ENCODE measurements at places on chromosomes 7 and 10.

- DNase-seq, result no peak
These were observed 63.4 kb downstream of the VTI1A start for GRCh38 chr10:112510384-112510783.

DNA sequence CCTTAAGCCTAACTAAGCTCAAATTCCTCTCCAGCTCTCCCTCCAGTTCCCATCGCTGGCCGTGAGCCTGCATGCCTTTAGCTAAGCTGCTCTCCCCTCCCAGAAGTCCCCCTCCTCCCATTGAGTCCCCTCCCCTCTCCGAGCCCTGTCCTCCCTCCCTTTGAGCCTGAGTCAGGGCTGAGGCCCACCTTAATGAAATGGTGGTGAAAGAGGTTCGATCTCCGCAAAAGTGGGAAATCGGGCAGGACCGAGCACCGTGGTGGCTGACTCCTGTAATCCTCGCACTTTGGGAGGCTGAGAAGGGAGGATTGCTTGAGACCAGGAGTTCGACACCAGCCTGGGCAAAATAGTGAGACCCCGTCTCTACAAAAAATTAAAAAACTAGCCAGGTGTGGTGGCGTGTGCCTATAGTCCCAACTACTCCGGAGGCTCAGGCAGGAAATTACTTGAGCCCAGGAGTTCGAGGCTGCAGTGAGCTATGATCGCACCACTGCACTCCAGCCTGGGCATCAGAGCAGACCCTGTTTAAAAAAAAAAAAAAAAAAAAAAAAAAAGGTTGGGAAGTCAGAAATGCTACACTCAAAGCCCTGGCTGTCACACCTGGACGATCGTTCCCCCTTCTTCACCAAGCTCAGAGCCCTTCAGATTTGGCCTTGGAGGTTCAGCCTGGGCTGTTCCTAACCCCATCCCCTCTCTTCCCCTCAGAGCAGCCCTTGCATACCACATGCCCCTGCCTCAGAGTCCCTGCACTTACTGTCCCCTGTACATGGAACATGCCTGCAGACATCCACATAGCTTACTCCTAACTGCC is 995 bp upstream of the CLDN3 start:
- no peak for DNase-seq

DNA sequence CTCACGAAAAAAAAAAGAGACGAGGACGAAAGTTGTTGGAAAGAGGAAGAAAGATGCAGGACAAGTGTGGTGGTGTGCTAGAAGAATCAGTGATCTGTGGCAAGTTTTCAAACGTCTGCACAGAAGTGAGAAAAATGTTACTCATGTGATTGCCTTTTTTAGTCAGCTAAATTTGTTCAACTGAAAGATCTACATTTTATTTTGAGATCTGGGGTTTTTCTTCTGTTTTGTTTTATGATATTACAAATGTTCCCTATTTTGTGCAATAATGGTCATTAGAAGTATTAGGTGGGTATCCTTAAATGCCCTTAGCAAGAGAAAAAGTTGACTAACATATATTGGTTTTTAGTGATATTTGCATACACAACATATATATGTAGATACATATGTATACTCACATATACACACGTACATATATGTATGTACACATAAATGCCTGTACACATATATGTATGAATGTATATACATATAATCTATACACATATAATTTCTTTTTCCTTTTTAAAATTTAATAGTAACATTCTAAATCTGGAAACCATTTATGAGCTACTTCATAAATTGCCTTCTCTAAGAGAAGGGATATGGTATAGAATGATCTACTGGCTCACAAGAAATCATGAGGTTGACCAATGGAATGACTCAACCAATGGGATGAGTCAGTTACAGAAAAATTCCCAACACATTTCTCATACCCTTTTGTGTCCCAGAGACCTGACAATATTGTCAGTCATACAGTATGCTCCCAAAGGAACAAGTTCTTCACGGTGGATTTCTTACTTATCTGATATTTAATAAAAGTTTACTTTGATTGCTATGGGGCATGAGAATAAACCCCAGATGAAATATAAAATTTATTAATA is 38.4 kb downstream of the SLC39A12 start:
- no peak for DNase-seq

GRCh38 chr7:79979437-79979836 is 155.2 kb upstream of the GNAI1 start:
- no peak for DNase-seq

DNA sequence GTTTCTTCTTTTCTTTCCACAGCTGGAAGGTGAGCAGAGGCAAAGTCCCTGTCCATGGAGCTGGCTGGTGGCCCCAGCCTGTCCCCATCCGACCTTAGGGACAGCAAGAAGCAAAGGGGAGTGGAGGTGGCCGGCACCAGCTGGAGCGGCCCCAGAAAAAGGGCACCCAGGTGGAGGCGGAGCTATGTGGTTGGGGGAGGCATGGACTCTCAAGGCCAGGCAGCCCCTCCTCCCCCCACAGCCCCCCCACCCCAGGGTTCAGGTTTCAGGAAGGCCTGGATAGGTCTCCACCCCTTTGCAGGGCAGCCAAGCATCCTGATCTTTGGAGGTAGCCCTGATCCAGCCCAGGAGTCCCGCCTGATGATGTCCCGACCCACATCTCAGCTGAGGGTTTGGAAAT is at the start of gene SSC4D:
Gene SSC4D, minus strand, starts transcription at position 161 of the 400 bp plus-strand sequence. CDS start 5,258 bp downstream, outside the sequence.
- no peak for DNase-seq
